ENCODE measurements at places on chromosomes 2 and 18.

DNA sequence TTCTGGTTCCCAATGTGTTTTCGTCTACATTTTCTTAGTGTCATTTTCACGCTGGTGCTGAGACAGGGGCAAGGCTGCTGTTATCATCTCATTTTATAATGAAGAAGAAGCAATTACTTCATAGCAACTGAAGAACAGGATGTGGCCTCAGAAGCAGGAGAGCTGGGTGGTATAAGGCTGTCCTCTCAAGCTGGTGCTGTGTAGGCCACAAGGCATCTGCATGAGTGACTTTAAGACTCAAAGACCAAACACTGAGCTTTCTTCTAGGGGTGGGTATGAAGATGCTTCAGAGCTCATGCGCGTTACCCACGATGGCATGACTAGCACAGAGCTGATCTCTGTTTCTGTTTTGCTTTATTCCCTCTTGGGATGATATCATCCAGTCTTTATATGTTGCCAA lies 7.3 kb downstream of the IL36G start:
- no peak for DNase-seq

DNA sequence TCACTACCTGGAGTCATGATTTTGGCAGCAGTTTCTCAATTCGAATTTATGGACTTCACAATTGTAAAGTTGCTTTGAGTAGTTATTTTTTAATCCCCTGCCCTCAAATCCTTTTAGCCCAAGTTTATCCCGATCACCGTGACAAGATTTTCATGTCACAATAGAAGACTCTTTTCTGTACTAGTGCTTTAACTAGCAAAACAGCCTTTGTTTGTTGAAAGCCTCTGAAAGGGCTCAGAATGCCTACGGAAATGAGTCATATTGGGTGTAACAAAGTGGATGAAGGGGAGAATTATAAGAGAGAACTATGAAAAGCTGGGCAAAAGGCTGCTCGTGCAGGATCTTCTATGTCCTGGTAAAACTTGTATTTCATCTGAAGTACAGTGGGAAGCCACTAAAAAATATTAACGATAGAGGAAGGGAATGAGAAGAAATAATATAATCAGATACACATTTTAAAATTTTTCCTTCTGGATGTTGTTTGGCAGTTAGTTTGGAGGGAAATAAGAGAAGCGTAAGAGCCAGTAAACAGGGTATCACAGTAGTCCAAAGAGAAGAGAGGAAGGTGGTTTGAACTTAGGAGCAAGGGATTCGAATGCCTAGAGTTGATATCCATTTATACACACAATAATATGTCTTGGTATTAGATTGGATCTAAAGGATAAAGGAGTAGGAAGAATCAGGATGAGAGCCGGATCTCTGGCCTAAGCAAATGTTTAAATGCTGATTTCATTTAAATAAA lies 114.9 kb downstream of the GALNT13 start:
- DNase-seq: no peak

DNA sequence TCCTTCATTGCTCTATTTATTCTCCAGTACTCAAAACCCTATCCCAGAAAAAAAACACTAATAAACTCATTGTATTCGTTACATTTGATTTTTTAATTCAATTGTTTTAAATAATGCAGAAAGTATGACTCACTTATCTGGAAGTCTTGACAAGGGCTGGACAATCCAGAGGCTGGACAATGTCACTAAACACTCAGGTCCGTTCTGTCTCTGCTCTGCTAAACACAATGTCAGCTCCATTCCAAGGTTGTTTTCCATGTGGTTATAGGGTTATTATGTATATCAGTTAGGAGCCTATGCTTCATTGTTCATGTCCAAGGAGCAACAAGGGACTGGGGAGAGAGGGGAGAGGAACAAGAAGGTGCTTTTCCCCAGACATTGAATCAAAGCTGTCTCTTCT lies 125.5 kb downstream of the IRS1 start:
- DNase-seq: no peak

GRCh38 chr2:48750128-48750739 lies 5.3 kb downstream of the LHCGR start:
- DNase-seq: no peak

DNA sequence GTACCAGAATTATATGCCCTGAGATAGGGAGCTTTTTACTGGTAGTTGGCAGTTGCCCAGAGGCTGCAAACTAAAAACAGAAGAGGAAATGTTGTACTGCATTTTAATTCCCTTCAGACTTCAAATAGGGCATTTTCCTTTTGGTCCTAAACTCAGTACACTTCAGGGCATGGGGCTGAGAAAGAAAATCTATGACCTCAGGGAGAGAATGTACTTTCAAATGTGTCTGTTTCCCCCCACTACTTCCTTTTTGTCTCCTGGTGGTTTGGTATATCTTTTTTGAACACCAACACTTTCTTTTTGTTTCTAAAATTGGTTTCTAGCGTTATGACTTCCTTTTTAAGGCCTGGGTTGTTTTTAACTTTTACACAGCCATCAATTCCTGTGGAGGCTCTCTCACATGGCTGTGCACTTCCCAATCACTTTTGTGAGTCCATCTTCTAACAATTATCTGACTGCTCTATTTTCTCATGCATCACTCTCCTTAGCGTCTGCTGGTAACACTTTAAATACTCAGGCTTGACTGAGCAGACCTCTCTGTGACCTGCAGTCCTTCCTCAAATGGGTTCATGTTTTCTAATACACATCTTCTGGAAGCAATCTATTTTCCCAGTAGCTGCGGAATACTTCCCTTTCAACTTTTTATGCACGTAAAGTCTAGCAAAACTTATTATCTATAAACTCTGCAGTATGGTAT lies 596.0 kb downstream of the LRP1B start:
- DNase-seq: no peak

- no peak for DNase-seq
These were observed 152.5 kb downstream of the NRP2 start for GRCh38 chr2:205834796-205835195.

- no peak for DNase-seq
These were observed 384.2 kb upstream of the SALL3 start for GRCh38 chr18:78595453-78595852.

DNA sequence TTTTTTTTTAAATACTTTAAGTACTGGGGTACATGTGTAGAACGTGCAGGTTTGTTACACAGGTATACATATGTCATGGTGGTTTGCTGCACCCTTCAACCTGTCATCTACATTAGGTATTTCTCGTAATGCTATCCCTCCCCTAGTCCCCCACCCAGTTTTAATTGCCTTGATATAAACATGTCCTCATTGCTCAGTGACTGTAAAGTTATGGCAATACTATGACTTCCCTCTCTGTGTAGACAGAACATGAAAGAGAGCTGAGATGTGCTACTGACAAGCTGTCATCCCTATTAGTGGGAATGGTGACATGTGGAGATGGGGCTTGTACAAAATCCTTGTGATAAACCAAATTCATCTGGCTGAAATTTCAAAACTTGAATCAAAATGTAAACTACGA lies 449.7 kb upstream of the TRIB2 start:
- DNase-seq: no peak

GRCh38 chr2:21819454-21819853 lies 695.7 kb downstream of the TDRD15 start:
- DNase-seq: no peak

- DNase-seq: no peak
These were observed 167.2 kb upstream of the RBBP8 start for GRCh38 chr18:22765896-22766295.

DNA sequence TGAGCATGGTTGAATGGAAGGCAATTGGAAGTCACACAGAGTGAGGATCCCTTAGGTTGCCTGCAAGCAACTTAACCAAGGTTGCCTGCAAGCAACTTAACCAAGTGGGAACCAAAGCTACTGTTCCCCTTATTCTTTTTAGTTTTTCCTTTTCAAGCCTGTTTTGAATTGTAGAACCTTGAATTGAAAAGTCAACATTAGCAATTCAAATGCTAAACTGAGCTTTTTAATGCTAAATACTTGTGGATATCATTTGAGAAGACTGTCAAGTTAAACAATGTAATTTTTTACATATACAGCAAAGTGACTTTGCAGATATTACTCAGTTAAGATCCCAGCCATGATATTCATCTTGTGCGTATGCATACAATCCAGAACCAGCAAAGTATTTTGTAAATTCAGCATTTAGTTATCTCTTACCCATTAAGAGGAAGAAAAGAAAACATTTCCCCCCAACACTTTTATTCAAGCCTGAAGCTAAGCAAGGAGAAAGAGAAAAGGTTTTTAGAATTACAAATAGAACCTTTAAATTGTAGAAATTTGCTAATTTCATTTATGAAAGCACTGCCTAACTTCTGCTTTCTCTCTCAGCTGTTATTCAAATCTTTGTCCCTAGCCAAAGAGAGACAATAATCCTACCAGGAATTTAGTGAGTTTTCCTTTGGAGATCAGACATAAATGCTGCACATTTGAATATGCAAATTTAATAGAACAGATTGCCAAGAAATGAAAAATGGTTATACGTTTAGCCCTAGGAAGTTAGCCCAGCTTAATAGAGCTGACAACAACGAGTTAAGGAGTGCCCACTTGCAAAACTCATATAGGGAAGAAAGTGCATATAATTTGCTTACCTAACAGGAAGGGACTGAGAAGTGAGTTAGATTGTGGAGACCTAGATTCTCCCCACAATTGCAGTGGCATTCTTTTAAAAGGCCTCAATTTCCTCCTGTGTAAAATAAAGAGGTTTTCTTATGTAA lies 643.2 kb upstream of the PIK3C3 start:
- DNase-seq: no peak

GRCh38 chr18:77619525-77619924 lies 369.9 kb downstream of the GALR1 start:
- no peak for DNase-seq

- DNase-seq: no peak
These were observed 4.7 kb upstream of the IL1RL2 start for GRCh38 chr2:102181919-102182635.

- DNase-seq: peak; percentile 20
These were observed 464 bp downstream of the CYBRD1 start for GRCh38 chr2:171522788-171523087.

- no peak for DNase-seq
These were observed 73.6 kb upstream of the COL5A2 start for GRCh38 chr2:189252991-189253675.

DNA sequence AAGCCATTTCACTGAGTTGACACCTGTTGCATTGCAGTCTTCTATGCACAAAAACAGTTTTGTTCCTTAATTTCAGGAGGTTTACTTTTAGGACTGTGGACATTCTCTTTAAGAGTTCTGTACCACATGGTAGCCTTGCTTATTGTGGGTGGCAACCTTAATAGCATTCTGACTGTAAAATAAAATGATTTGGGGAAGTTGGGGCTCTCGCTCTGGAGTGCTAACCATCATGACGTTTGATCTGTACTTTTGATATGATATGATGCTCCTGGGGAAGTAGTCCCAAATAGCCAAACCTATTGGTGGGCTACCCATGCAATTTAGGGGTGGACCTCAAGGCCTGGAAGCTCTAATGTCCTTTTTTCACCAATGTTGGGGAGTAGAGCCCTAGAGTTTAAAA lies 3.4 kb downstream of the CTLA4 start:
- DNase-seq: no peak

- no peak for DNase-seq
These were observed 117.3 kb upstream of the ZFP36L2 start for GRCh38 chr2:43343573-43344304.

DNA sequence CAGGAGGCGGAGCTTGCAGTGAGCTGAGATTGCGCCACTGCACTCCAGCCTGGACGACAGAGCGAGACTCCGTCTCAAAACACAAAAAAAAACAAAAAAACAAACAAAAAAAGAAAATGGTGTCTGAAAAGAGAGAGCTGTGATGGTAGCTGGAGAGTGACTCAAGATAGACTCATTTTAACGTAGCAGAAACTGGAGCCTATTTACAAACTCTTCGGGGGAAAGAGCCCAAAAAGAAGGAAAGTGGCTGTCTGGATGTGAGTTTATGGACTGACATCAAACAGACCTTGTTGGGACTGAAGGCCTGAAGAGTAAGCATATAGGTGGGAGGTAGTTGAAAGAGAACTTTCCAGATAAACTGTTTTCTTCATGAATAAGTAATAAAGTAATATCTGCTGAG lies 51.8 kb downstream of the LIMS1 start:
- no peak for DNase-seq

DNA sequence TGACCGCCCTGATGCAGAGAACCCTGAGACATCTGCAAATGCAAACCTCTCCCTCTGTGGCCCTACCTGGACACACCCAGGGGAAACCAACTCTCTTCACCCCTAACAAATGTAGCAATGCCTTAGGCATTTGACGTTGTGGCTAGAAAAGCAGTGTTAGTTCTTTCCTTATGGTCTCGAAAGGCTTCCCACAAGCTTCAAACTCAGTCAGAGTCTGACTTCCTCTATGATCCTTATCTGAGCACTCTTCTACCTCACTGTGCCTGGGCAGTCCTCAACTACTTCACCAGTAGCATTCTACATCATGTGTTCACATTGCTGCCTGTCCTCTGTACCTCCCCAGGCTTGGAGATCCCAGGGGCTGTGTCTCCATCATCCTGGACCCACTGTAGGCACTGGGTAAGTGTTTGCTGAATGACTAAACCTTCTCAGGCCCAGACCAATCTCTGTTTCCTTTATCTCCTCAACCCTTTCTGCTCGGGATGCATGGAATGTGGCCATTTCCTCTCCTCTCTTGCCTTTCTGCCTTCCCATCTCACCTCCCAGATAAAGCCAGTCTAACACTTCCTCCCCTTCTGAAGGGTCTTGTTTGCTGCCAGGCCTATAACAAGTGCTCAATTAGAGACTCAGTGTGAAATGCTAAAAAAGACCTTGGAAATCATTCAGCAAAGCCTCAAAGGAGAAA lies 91.7 kb upstream of the ACAA2 start:
- DNase-seq: no peak

DNA sequence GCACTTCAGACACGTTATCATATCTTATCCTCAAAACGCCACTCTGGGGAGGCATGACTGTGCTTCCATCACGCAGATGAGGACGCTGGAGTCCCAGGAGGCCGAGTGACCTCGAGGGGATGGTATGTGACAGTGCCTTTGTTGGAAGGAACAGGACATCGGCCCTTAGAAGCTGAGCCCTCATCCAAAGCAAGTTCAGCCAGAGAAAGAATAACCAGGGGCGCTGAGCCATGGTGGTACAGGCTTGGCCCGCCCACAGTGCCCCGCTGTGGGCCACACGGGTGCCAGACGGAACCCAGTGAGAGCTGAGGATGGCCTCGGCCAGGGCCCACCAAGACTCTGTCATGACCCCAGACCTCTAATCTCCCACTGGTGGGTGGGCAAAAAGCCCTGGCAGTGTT lies 31.3 kb downstream of the HS1BP3 start:
- no peak for DNase-seq

GRCh38 chr18:57270156-57270555 lies 82.2 kb upstream of the ST8SIA3 start:
- no peak for DNase-seq

DNA sequence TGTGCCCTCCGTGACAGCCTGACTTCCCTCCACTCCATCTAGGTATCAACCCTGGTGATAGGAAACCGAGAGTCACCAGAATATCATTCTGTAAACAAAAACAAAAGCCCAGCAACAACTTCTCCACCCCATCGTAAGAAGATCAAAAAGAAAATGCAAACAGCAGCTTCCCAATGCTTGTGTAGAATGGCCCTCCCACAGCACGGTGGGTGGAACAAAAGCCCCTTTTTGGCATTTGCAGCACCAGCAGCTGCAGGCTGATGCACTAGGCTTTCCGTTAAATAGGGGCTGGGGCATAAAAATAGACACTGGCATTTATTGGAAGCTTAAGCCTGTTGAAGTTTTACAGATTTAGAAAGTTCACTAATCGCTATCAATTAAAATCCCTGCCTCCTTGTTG lies 513.0 kb downstream of the GALR1 start:
- DNase-seq: no peak

All from dorsolateral prefrontal cortex (tissue), 122 donors.